ENCODE measurements at places on chromosomes 3 and 15.

- no peak for DNase-seq
Observed at GRCh38 chr3:152021951-152022461, 148.6 kb downstream of the SUCNR1 start.

- no peak for DNase-seq
Observed at GRCh38 chr3:84637272-84637671, 321.5 kb upstream of the CADM2 start.

DNA sequence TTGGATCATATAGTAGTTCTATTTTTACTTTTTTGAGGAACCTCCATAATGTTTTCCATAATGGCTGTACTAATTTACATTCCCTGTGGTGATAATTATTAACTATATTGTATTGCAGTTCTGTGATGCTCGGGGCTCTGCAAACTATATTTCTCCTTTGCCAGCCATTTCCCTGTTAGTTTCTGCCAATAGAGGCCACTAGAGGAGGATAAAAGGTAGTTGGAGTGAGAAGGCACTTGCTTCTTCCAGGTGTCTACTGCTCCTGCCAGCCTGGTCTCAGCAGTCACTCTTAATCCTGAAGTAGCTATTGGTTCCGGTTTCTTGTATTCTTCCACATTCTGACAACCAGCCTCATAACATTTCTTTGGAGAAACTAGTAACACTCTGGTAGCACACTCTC, 233.9 kb upstream of the GBE1 start:
- no peak for DNase-seq

- peak; percentile 49 for DNase-seq
Observed at GRCh38 chr15:45253330-45253729, 1.3 kb downstream of the SLC28A2 start.

GRCh38 chr15:69869291-69869690, 228.4 kb downstream of the TLE3 start:
- DNase-seq: no peak

DNA sequence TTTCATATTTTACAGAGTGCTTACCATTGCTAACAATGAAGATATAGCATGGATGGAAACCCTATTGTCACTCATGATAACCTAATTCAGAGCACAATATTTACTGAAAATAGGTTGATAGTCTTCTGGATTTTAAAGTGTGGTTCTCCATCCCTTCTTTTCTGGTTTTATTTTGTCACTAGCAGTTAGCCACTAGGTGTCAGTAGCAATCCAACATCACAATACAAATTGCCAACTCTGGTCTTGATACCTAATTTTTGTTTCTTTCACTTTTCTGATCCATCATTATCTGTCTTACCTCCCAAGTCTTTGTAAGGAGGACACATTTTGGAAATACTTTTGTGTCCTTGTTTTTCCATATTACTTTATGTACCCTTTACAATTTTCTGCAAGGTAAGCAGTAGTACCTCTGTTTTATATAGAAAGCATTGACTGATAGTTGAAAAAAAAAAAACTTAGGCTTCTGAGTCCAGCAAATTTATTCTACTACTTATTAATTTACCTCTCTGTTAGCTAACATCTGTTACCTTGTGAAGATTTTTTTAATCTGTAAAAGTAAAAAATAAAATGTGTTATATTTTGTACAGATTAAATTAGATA, 28.3 kb upstream of the CRYBG3 start:
- DNase-seq: peak; percentile 38

DNA sequence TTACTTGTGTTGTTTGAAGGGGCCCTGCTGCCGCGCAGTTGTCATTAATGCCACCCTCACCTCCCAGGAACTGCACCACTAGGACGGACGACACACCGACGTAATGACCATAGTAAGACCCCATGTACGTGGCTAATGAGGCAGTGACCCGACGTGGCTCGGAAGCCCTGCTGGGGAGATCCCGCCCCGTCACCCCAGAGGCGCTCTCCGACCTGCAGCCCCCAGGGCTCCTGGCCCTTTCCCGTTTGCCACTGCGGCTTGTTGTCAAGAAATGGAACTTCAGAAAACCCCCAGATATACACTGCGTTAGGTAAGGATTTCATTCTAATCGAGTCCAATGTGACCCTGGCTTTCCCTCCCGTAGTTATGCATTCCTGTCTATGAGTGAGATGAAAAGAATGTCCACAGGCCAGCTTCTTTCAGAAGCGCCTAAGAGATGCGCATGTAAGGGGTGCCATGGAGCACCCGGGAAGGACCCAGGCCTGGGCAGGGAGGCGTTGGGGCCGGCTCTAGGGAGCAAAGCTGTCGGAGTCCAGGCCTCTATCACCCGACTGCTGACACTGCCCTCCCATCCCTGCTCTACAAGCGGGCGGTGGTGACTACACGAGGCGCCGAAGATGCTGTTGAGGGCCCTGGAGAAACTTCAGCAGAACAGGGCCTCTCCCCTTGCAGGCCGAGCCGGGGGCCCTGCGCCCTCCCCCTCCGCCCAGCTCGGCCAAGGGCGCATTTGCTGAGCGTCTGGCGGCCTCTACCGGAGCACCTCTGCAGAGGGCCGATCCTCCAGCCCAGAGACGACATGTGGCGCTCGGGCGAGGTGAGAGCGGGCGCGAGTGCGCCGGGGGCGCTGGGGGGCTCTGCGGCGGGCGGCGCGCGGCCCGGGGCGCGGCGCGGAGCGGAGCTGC, at the start of gene GABRA5:
TSS of gene GABRA5 (plus strand) at position 765 of the 902 bp plus-strand sequence. CDS start 2,187 bp downstream, outside the sequence.
- peak; percentile 89 for DNase-seq

DNA sequence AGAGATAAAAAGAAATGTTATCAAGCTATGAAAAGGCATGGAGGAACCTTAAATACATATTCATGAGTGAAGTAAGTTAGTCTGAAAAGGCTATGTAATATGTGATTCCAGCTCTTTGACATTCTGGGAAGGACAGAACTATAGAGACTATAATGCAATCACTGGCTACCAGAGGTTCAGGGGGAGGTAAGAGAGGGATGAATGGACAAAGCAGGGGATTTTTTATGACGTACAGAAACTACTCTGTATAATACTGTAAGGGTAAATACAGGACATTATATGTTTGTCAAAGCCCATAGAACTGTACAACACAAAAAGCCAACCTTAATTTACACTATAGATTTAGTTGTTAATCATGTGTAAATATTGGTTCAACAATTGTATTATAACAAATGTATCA, 46.1 kb downstream of the MCTP2 start:
- no peak for DNase-seq

- DNase-seq: peak; percentile 83
Observed at GRCh38 chr3:38479431-38480092, 16.6 kb upstream of the EXOG start.

DNA sequence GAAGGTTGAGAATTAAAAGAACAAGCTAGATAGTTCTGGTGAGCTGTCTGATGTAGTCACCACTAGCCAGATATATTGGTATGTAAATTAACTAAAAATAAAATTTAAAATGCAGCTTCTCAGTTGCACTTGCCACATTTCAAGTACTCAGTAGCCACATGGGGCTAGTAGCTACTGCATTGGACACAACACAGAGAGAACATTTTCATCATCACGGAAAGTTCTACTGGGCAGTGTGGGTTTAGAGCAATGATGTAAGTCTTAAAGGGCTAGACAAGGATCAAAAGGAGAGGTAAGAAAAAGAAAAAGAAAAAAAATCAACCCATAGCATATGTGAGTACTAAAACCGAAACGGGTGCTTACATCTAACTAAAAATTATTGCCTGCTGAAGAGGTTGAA, 282.4 kb upstream of the LRRFIP2 start:
- DNase-seq: no peak

DNA sequence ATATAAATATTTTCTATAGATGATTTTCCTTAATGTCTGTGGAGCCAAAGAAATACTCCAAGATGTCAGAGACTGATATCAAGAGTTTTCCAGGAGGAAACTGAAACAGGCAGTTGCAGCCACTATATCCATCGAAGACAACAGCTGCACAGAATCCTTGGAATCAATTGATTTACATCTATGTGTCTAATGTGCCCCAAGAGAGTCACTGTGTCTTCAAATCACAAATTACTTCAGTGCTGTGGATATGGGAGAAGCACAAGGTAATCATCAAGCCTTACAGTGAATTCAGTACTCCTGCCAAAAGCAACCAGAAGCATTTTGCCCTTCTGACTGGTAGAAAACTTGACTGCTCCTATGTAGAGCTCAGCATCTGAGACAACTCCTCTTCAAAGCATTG, 51.1 kb downstream of the CPNE4 start:
- DNase-seq: no peak

- no peak for DNase-seq
Observed at GRCh38 chr3:42829628-42830436, 20.6 kb downstream of the ACKR2 start.

- peak; percentile 25 for DNase-seq
Observed at GRCh38 chr3:53065841-53066480, 20.1 kb upstream of the SFMBT1 start.

DNA sequence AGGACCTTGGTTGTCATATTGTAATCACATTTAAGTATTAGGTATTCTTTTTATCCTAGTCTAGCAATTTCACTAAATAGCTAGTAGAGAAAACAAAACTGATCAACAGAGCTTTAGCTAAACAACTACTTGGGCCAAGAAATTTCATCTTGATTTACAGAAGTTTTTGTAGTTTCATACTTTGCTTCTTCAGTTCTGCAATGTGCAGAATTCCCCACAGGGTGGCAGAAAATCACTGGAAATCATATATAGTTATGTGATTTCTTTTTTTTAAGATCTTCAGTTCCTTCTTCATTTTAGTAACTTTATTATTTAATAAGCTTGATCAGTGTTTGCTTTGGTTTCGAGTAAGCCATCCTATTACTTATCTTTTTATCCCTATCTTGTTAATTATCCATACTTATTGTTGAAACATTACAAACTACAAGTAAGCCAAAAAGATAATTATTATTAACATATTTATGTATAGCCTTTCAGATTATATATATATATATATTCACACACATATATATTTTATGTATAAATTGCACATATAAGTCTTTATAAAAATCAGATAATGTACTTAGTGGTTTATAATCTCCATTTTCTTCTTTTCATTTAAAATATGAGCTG, 2.2 kb upstream of the BNIP2 start:
- no peak for DNase-seq

GRCh38 chr3:177251755-177252154, 54.5 kb upstream of the TBL1XR1 start:
- DNase-seq: no peak

- no peak for DNase-seq
Observed at GRCh38 chr3:186138272-186138981, 29.5 kb upstream of the ETV5 start.

DNA sequence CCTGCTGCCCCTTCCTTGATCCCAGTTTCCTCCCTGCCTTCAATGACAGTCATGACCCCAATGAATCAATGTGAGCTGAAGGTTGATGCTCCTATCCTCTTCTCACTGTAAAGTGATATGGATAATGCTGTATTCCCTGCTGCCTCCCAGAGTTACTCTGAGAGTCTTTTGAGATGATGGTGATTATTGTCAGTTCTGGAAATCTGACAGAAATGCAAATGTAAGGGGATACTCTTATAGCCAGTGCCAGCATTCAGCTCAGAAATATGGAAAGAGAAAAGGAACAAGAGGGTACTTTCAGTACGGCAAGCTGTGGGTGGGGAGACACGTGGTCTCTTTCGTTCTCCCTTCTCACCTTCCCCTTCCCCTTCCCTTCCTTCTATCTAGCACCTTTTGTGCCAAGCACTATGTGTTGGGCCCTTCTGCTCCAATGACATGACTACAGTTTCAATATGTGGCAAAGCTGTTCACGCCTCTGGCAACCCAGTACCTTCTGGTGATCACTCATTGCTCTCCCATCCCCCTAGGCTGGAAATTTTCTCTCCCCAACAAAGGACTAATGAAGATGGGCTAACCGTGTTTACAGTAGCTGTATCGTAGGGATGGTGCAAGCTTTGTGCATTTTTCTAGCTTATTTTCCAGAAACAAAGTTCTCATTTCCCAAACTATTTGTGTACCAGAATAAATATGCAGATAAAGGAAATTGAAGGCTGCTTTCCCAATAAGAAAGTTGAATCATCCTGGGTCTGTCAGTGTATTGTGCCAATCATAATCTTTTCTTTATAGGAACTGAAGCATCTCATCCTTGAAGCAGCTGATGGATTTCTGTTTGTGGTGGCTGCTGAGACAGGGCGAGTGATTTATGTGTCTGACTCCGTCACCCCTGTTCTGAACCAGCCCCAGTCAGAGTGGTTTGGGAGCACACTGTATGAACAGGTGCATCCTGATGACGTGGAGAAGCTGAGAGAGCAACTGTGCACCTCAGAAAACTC, 70.3 kb downstream of the ARNT2 start:
- DNase-seq: no peak

DNA sequence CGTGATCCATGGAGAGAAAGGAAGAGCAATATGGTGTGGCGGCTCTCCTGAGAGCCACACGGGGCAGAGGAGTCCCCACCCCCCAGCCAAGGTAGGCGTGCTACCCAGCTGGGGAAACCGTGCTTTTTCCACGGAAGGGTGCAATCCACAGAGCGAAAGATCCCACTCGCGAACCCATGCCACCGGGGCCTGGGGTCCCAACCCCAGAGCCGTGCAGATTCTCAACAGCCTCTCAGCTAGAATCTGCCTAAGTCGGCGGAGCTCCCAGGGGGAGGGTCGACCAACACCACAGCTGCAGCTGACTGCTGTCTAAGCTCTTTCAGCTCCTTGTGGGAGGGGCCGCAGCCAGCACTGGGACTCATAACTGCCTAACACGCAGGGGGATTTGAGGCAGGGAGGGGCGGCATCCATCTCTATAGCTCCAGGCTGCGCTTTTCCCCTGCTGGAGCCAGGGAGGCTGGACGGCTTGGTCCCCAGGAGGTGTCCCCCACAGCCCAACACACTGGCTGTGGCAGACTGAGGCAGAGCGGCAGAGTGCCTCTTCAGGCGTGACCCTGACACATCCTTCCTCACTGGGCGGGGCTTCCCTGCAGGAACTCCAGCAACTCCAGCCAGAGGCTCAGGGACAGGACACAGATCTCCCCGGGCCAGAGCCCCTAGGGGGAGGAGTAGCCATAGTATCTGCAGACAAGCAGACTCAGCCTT, 107.6 kb upstream of the ZBTB20 start:
- DNase-seq: no peak

DNA sequence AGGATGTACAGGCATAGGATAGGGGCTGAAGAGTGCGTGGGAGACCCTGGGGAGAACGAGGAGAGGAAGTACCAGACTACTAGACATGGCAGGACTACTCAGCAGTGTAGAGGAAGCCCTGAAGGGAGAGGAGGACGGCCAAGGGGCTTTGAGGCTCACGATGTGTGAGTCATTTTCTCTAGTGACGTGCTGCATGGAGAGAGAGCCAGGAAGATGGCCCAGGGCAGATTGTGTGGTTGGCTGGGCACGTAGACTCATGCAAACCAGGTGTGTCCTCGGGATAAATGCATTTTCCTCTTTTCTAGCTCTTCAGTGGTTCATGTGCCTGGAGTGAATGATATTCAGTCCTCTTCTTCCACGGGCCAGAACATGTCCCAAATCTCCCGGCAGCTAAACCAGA, 115.0 kb upstream of the ABHD17C start:
- no peak for DNase-seq

DNA sequence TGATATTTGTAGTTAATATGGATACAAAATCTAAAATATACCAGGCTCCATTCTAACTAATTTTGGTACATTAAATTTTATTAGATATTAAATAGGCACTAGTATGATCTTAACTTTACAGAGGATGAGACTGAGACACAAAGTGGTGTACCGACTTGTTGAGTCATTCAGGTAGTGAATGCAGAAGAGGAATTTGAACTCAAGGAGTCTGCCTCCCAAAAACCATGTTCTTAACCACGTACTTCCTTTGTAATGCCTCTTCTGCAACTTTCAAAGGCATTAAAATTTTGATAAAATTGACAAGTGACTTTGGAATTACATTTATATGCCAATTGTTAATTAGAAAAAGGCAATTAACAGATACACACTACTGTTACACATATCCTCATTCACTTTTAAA, 61.8 kb downstream of the ZBBX start:
- no peak for DNase-seq
